Stimulated activated CD8-positive, alpha-beta memory T cell treated with anti-CD3 and anti-CD28 coated beads, Interleukin-7, amount 100 ng/mL, for 24 hours (primary cell): ENCODE measurements at places on chromosomes 11 and 22.

DNA sequence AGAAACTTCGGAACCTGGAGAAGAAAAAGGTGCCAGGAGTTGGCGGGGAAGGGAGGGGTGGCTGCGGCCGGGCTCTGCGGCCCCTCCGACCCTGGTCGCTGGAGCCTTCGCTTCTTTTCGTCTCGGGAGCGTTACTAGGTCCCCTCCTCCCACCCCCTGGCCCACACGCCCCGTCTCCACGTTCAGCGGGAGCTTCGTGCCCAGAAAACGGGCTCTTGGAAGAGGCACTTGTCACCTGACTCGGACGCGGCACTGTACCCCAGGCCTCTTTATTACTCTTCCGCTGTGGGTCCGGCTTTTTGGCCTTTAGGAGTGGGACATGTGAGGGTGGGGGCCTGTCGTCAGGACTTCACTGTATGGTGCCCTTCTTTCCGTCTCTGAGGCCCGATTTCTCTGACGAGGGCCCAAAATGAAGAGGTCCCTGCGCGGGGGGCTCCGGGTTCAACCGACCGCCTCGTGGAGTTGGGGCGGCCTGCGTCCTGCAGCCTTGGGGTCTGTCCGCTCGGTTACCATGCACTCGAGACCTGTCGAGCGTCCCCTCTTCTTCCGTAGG lies 1.2 kb downstream of the CAPRIN1 start:
- no peak for DNase-seq

- DNase-seq, result no peak
Observed at GRCh38 chr11:106101819-106102218, 24.4 kb downstream of the AASDHPPT start.

DNA sequence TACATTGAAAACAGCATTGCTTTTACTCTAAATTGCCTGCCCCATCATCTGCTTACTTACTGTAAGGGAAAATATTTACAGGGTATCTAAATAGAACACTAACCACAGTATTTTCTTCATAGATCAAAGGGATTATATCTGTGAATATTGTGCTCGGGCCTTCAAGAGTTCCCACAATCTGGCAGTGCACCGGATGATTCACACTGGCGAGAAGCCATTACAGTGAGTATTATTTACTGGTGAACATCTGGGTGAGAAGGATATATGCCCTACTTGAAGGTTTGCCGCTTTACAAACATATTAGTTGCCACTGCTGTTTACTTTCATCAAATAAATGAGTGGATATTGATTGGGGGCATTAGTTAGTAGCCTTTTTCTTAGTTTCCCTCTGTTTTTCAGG lies 5.9 kb upstream of the CNTF start:
- no peak for DNase-seq

DNA sequence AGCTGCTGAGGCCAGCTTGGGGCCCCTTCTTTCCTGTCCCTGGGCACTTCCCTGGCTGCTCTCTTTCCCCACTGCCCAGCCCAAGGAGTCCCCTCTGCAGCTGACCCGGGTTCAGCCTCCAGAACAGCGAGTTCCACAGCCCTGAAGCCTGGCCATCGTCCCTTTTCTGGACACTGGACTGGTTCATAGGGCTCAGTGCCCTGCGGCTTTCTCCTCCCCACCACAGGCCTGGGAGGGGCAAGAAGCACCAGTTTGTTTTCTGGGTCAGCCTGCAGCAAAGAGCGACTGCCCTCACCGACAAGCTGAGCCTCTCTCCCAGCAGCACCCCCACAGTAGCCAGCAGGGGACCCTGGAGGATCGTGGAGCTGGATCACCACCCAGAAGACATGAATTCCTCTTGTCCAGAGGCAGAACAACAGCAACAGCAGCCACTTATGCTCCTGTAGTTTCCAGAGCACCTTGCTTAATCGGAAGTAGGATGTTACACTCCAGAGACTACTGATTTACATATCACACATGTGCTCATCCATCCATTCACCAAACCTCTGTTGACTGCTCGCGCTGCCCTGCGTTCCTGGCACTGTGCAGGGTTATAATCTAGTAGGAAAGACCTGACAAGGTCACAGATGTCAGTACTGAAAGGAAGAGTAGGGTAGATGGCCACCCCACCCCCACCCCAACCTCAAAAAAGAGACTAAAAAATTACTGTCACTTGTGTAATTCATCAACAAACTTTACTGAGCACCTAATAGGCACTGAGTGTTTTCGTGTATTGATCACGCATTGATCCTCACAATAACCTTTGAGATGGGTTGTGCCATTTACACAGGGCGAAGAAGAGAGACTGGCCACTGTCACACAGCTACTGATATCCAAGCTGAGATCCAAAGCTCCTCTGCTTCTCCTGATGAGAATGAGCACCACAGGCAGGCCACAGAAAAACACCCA lies 13.0 kb upstream of the CXCR5 start:
- DNase-seq, result no peak

GRCh38 chr22:49576241-49577141 lies 251.2 kb downstream of the BRD1 start:
- DNase-seq, result no peak

DNA sequence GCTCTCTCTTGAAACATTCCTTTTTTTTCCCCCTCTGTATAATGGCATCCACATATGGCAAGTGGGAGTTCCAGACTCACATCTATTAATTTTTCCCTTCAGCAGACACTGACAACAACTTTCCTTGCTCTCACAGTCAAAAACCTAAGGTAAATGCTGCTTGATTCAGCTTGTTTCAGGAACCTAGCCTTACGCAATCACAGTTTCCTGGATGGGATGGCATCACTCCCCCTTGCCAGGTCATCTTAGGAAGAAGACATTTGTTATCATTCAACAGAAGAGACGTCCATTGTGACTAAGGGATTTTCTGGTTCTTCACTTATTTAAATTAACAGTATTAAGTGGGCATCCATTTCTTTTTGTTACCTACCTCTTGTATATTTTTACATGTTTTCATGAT lies 112.0 kb upstream of the PDGFD start:
- DNase-seq, result no peak

DNA sequence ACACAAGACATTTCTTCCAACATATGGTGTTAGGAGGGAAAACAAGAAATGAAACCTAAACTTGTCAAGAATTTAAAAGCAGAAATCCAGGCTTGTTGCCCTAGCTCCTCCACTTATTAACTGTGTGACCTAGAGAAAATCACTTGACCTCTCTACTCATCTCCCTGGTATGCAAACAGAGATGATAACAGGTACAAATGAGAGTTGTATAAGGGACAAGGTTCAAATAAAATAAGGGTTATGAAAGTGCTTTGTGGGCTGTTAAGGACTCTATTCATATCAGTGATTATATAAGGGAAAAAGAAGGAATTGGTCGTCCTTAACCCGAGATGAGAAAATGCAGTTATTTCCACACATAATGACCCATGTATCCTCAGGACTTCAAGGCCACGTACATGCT lies 372.7 kb upstream of the TENM4 start:
- no peak for DNase-seq

DNA sequence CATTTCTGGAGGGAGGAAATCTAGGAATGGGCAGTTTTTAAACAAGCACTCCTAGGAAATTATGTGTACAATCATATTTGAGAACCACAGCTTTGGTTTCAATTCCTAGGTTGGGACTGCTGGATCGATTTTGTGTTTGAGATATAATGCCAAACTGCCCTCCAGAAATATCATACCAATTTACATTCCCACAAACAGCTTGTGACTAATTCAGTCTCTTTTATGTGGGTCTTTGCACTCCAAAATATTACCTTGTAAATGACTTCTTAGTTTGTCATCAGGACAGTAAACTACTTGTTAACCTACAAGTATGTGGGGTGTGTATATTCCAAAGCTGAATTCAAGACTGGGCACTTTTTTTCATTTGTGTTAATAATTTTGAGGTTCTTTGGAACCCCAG lies 9.8 kb upstream of the BARX2 start:
- DNase-seq, result no peak
